ENCODE measurements at places on chromosomes 2 and 18.

GRCh38 chr2:193331676-193332075 lies 1136.9 kb upstream of the TMEFF2 start:
- peak; percentile 41 for DNase-seq

- no peak for DNase-seq
These were observed 7.3 kb upstream of the GALM start for GRCh38 chr2:38658613-38659012.

- DNase-seq, result no peak
These were observed 103.2 kb downstream of the CTIF start for GRCh38 chr18:48641981-48642380.

DNA sequence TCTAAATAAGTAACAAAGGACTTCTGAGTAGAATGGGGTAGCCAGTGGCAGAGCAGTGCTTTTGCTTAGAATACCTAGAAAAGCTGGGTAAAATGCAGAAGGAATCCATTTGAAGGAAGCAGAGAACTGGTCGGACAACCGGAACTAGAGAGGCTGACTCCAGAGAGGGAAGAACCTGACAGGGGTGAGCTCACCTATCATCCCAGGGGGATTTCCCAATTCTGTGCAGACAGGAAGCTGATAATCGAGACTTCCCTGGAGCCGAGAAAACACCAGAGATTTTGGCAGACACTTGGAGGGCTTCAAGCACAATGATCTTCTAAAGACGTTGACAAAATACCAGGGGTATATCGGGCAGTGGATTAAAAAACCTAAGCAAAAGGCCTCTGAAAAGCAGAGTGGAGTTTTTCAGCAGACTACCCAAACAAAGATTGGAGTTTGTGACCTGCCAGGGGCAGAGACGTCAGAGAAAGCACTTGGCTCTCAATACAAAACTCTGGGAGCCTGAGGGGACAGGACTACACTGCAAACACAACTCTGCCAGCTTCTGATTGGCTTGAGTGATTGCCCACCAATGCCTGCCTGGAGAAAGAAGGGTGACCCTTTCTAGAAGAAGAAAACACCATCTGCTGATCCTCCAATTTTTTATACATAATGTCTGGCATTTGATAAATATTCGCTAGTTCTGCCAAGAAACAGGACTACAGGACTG lies 67.5 kb upstream of the TTN start:
- DNase-seq, result no peak

DNA sequence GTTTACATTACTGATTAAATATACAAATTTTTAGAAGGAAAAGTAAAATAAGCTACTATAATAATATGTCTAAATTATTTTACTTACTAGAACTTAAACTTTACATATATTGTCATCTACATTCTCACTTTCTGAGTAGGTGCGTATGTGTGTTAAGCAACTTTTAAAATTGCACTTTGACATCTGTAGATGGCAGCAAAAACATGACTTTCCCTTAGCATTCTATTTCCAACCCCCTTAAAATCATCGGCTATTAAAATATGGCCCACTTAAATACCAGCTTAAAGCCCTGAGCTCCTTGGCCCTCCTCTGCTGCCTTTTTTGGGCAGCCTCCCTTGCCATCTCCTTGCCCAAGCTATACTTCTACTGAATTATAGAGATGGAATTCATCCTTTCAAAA lies 78.0 kb downstream of the UPP2 start:
- DNase-seq, result peak; percentile 7

All from fibroblast of skin of right biceps (primary cell).